Activated CD4-positive, alpha-beta T cell treated with anti-CD3 and anti-CD28 coated beads, Interleukin-2, amount 50 U/mL, for 4 hours (primary cell): ENCODE measurements at places on chromosomes 13 and 19.

DNA sequence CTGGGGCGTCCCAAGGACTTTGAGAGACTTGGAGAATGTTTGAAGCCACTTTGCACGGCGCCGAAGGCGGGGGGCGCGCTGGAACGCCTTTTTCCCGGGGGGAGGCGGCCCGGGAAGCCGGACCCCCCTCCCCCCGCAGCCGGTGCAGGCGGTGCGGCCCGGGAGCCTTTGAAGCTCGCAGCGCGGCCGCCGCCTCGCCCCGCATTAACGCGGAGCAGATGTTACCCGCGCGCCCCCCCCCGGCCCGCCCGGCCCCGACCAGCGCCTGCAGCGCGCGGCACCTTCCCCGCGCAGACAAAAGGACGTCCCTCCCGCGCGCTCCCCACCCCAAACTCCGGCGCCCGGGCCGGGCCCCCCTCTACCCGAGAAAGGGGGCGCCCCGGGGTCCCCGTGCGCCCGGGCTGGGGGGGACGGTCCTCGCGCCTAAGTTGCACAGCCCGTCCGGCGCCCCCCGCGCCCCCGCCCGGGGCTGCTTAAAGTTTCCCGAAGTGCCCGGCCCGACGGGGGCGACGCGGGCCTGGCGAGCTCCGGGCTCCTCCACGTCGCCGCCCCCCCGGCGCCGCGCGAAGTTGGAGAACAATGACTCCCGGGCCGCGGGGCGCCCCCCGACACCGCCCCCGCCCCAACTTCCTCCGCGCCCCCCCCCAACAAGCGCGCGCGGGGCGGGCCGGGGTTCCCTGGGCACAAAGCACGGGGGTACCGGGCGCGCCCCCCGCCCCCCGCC lies 685 bp downstream of the TCF3 start:
- DNase-seq, result no peak

DNA sequence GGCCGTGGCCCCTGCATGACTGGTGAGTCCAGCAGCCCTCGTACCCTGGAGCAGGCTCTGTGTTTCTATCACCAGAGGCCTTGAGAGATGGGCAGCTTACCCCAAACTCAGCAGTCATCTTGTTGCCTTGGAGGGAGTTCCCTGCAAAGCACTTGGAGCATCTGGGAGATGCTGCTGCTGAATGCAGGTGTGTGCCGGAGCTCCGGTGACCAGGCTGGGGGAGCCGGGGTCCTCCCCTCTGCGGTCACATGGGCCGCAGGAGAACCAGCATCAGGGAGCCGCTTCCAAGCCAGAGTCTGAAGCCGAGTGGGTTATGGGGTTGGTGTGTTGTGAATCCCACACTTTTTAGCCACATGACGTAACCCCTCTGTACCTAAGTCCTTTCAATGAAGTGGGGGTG lies 82.8 kb downstream of the TEX29 start:
- DNase-seq, result no peak

GRCh38 chr13:85755123-85755522 lies 44.1 kb downstream of the SLITRK6 start:
- no peak for DNase-seq

DNA sequence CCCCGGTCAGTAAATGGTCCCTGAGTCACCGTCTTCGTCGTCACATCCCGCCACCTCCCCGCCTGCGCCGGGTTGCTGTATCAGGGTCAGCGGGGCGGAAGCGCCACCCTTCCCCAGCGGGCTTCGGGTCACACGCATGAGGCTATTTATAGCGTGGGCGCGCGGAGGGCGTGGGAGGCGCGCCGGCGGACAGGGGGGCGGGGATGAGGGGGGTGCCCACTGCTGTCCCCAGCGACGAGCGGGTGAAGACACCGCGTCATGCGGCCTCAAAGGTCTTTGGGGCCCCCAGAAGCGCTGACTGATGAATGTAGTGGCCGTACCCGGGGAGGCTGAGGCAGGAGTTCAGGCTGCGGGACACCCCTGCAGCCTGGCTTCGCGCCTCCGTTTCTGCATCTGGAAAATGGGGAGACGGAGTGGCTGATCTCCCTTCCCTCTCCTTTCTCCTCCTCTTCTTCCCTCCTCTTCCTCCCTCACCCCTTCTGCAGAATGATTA lies 7.9 kb downstream of the UNC13A start:
- DNase-seq, result no peak

DNA sequence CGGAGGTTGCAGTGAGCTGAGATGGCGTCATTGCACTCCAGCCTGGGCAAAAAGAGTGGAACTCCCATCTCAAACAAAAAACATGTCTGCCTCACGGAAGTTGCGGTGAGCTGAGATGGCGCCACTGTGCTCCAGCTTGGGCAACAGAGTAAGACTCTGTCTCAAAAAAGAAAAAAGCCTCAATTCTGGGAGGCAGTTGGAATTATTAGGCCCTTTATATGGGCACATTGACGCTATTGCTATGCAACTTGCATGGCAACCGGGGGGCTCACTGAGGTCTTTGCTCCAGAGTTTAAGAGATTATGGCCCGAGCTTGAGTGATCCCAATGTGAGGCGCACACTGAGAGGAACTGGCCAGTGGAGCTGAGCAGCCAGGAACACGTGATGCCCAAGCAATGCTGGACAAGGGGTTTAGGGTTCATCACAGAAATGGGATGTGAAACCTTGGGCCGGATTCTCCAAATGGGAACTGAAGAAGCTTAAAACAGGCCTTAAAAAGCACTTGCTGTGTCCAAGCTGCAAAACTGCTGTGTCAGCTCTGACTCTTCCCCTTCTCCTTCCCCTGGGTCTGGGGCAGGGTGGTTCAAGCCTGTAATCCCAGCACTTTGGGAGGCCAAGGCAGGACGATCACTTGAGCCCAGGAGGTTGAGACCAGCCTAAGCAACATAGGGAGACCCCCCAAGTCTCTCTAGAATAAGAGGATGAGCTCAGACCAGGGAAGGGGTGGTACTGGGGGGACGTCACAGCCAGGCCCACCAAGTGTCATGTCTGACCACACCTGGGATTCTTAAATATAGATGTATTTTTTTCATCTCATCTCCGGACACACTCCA lies 2.5 kb downstream of the FTL start:
- no peak for DNase-seq

- DNase-seq, result no peak
Observed at GRCh38 chr13:102198418-102199311, 203.2 kb downstream of the FGF14 start.

DNA sequence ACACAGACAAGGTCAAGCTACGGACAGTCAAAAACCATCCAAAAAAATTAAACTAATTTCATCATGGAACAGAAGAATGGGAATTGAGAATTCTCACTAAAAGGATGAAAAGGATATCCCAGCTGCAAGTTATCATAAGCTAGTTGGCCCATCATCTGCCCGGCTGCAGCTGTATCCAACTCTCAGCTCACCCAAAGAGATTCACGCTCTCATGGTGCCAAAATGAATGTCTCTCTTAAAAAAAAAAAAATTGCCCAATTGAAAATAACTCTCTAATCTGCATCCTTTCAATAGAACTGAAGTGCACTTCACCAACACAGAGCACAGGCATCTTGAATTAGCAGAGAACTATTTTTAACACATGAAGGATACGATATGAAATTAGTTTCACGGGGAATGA lies 20.0 kb downstream of the ENOX1 start:
- DNase-seq, result no peak

- no peak for DNase-seq
Observed at GRCh38 chr13:42363941-42364612, 92.1 kb downstream of the AKAP11 start.

DNA sequence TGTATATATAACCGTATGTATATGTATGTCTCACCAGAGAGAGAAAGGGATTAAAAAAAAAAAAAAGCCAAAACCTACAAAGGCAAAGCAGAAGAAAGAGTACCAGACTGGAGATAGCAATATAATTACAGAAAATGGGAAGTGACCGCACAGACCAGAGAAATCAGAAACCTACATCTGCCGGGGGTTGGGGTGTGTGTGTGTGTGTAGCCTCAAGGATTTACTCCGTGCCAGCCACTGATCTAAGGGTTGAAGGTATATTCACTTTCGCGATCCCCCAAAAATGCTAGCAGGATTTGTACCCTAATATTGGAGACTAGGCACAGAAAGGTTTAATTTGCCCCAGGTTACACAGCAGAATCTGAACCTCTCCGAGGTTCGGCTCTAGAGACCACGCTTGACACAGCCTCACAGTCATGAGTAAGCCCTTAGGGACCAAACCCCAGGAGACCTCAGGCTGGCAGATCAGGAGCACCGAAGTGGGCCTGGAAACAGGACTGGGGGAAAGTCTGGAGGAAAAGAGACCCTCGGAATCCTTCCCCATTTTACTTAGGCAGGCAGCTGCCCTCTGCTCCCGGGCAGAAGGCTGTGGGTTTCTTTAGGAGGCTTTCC lies 14.8 kb downstream of the ARL11 start:
- no peak for DNase-seq

DNA sequence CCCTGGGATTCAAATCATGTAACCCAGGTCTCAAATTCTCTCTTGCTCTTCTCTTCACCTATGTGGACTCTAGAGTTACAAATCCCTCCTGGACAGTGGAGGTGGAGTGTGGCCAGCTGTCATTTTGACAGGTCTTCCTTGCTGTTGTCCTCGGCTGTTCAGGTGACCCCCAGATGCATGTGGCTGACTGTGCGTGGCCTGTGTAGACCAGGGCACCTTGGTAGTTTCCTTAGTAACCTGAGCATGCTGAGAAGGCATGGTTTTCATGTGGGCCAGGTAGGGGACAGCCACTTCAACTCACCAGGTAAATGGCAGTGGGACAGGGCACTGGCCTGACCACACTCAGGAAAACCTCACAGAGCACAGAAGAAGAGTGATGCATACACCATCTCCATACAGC lies 155.0 kb upstream of the TSHZ3 start:
- DNase-seq, result no peak
